ENCODE measurements at places on chromosomes 5 and 9. TPM values are rescaled to one million over a fixed set of nuclear protein-coding genes. Genes with fewer than 3 reads are reported as not detected.

HNRNPA0 gene
- total RNA-seq: 52.5 TPM

BTNL9 gene
- 0.88 TPM for total RNA-seq

SOHLH1 gene
- total RNA-seq: 0.09 TPM

SLC36A3 gene
- not detected for total RNA-seq

MLLT3 gene
- 12.4 TPM for total RNA-seq

ZNF300 gene
- 3.0 TPM for total RNA-seq

TMC1 gene
- 0.05 TPM for total RNA-seq

NTNG2 gene
- total RNA-seq: 3.6 TPM

PRELID2 gene
- total RNA-seq: 7.0 TPM

HAND1 gene
- total RNA-seq: 0.17 TPM

ACTBL2 gene
- not detected for total RNA-seq

PCDH12 gene
- not detected for total RNA-seq

IFNA13 gene
- total RNA-seq: not detected

SNAPC3 gene
- total RNA-seq: 19.0 TPM

FAM78A gene
- total RNA-seq: 1.1 TPM

SLC12A2 gene
- total RNA-seq: 11.3 TPM

PCDHGC3 gene
- total RNA-seq: 6.3 TPM

FOCAD gene
- 20.0 TPM for total RNA-seq

Measured in A549 treated with CpdA at 1 μM for 4 hours (cell line).